AG04449 (cell line): ENCODE measurements at places on chromosomes 12 and 14.

DNA sequence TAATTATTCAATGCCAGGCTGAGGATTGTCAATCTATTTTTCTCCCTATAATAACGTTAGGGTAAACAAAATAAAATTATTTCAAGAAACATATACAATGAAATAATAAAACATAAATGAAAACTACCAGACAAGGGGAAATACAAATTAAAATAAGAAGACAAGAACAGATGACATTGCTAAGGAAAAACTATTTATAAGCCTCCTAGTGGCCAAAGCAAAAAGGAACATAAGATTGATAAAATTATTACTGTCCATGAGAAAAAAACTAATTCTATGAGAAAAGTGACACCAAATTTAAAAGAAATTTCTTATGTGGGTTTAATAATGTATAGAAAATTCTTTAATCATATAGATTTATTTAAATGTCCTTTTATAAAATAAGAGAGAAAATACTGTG, 294.7 kb downstream of the TTC6 start:
- no peak for DNase-seq

GRCh38 chr12:102959391-102959790, 1.9 kb downstream of the ASCL1 start:
- DNase-seq = no peak

- no peak for DNase-seq
These were observed 109.0 kb upstream of the SLC35F4 start for GRCh38 chr14:57974896-57975295.

GRCh38 chr14:51653079-51653774, 1.5 kb downstream of the FRMD6 start:
- DNase-seq = no peak

- DNase-seq = no peak
These were observed 59.6 kb upstream of the GALNT9 start for GRCh38 chr12:132389026-132389425.

DNA sequence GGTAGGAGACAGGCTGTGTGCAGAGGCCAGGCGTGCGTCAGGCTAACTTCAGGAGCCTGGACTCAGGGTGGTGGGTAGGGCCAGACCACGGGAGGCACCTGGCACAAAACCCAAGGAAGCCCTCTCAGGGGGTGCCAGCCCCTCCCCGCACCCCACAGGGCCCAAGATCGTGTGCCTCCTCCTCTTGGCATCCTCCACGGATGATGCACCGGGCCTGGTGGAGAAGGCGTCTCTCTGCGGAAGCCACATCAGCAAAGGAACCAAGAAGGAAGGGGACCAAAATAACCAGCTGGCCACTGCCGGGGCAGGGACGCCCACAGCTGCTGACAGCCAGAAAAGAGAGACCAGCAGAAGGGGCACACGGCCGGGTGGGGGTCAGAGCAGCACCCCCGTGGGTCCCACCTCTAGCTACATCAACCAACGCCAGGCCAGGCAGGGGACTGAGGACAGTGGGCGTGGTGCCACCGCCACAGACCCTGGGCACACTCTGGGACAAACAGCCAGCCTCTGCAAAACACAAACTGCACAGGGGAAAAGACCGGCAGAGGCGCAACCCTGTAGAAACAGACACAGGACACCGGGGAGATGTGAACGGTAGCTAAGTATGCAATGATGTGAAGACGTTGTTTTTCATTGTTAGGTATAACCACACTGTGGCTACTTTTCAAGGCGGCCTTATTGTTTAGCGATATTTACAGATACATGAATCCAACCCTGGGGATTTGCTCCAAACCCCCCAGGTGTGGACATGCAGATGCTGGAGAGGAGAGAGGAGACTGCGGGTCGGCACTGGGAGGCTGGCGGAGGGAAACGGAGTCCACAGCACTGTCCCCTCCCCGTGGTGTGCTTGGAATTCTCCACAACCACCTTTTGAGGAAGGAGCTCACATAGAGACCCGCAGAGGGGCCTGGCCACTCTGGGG, 26.1 kb upstream of the C14orf180 start:
- DNase-seq = no peak

GRCh38 chr14:93173943-93174395, 10.7 kb downstream of the MOAP1 start:
- no peak for DNase-seq

GRCh38 chr14:71714225-71714624, 218.0 kb upstream of the RGS6 start:
- DNase-seq = no peak

- DNase-seq = no peak
These were observed 9.5 kb upstream of the LTBP2 start for GRCh38 chr14:74621556-74621955.
